ENCODE measurements at places on chromosomes 12 and 14.

- no peak for DNase-seq
Observed at GRCh38 chr14:21654215-21654614, 580 bp downstream of the OR4E2 start.

DNA sequence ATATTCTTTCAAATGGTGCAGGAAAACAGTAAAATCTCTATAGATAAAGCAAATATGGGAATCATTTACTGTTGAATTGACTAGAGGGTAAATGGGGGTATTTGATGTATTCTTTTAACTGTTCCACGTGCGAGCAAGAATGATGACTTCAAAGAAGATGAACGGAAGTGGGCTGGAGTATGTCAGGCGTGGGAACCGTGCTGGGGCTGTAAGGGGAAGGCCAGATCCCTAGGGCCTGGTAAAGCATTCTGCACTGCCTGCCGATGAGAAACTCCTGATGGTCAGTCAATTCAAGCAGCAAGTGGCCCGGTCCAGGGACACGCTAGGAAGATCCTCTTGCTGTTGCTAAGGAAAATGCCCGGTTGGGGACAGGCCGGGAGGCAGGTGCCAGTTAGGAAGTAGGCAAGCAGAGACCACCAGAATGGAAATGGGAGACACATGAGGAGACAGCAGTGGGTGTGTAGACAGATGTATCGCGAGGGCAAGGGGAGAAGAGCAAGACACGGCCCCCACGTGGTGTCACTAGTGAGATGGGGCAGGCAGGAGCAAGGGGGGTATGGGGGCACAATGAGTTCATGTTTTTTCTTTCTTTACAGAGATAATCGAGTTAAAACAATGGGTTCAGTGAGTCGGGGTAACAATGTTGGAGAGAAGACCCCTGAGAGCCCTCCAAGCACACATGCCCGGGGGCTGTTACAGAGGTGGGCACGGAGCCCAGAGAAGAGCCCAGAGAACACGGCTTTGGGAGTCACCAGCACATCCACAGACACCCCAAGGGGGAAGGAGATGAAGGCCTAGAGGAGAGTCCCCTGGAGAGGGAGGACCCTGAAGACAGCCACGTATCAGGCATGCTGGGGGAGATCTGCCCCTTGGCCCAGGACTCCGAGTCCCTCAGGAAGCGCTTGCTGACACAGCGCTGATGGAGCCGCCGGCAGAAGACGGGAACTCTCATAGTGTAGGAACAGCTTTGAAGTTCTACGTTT is 37.2 kb downstream of the FBXO21 start:
- DNase-seq: no peak

DNA sequence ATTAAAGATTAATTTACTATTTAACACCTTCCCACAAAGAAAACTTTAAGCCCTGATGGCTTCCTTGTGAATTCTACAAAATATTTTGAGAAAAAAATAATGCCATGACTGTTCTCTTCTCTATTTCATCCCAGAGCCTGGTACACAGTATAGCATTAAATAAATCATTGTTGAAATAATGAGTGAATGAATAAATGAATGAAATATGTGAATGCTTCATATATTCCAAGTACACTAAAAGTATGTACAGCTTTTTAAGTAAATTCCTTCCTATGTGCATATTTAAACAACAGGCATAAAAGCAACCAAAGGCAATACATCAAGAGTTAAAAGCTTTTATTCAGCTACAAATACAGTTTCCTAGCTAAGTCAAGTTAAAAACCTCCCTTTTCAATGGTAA is 144.9 kb upstream of the CCDC196 start:
- no peak for DNase-seq

GRCh38 chr12:25276199-25276937 is 25.6 kb upstream of the KRAS start:
- no peak for DNase-seq

GRCh38 chr14:89936654-89937185 is 17.8 kb downstream of the EFCAB11 start:
- no peak for DNase-seq

DNA sequence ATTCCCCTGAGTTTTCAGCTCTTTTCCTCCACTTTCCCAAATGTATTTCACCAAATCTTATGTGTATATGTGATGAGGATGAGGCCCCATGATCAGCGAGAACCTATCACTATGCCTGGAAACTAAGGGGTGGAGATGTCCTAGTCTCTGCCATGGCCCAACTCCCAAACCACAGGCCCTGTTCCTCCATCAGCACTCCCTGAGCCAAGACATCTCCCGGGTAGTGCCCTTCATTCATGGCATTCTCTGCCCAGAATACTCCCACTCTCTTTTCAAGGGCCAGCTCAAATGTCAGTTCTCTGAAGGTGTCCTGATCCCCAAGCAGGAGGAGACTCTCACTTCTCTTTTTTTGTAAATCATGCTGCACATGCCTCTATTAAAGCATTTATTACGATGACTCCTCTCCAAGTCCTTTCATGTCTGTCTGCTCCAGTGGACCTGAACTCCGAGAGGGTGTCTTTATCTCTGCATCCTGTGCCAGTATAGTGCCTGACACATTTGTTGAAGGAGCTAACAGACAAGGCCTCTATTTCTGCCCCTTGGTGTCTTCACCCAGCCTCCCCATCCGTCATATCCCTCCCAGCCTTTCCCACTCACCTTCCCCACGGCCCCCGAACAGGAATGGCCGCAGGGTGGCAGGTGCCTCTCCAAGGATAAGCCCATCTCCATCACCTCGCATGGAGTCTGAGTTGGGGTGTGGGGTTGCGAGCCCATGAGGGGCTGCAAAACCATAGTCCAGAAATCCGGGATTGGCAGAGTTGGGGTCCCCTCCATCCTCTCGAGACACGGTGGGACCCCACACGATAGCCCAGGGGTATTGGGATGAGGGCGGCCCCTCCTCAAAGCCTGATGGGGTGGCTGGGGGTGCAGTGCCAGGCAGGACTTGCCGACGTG is 3.7 kb downstream of the PIANP start:
- no peak for DNase-seq

GRCh38 chr12:43858096-43858495 is 22.2 kb downstream of the TMEM117 start:
- DNase-seq: no peak

GRCh38 chr12:16562921-16563320 is 43.0 kb downstream of the LMO3 start:
- no peak for DNase-seq

DNA sequence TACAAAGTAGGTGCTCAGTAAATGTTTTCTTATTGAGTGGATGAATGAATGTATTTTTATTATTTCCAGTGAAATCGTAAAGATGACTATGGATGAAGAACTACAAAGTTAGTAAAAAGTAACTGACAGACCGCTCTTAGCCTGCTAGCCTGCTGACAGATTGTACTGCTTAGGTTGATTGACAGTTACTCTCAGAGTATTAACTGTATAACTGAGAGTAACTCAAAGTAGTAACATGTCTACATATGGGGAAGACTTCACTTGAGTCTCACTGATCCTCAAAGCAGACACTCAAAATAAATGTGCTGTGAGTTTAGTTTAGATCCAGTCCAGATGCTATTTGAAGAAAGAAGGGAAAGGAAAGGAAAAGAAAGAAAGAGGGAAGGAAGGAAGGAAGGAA is 272.3 kb upstream of the AMIGO2 start:
- no peak for DNase-seq

- DNase-seq: peak; percentile 68
Observed at GRCh38 chr12:120229487-120230325, 28.8 kb upstream of the RPLP0 start.

GRCh38 chr12:47763481-47764346 is 5.0 kb upstream of the RAPGEF3 start:
- DNase-seq: no peak

GRCh38 chr12:12918781-12919389 is 27.5 kb downstream of the GPRC5A start:
- no peak for DNase-seq

DNA sequence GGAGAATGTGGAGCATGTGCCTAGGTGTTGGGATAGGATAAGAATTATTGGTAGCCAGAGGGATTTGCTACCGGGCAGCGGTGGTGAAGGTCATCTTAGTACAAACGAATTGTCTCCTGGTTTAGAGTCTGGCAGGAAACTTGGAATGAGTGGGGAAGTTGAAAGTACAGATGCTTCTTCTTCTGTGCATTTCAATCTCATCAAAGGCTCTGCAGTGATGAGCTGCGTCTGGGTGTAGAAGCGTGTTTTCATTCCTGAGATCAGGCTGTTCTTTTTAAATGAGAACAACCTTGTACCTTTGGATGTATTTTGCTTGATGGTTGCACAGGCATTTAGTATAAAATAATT is 2.1 kb downstream of the WNK1 start:
- DNase-seq: no peak

DNA sequence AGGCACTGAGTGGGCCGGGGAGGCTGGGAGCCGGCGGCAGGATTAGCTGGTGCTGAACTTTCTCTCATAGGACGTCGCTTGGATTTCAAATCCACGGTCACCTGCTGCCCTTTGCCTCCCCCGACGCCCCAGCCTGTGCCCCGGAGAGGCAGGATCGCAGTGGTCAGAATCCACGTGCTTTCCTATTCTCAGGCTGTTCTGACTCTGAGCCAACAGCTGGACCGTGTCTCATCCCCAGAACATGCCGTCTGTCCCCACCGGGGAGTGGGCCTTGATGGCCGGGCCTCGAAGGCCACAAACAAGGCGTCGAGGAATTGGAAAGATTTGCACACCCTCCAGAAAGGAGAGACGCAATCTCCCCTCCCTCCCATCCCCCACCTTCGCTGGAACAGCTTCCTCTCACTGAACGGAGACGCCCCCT is 18.5 kb upstream of the MLXIP start:
- no peak for DNase-seq

- no peak for DNase-seq
Observed at GRCh38 chr12:75480469-75480949, at the start of gene GLIPR1. Gene GLIPR1 (plus strand): TSS chr12:75480755. CDS start chr12:75480881, 126 bp downstream.

DNA sequence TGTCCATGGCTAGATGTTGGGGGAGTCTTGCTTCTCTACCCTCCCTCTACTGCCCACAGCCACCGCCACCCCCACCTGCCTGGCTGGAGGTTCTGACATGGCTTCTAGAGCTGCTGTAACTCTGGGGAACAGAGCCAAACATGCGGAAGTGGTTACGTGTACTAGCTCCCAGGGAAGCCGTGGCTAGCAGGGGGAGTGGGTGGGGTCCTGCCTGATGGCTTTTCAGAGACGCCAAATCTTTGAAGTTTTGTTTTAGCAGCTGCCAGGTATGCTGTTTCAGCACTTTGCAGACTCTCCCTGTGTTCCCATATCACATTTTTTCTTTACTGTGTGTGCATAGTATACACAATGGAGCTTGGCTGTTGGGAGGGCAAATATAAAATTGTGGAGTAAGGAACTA is 150.3 kb downstream of the TGFB3 start:
- no peak for DNase-seq

DNA sequence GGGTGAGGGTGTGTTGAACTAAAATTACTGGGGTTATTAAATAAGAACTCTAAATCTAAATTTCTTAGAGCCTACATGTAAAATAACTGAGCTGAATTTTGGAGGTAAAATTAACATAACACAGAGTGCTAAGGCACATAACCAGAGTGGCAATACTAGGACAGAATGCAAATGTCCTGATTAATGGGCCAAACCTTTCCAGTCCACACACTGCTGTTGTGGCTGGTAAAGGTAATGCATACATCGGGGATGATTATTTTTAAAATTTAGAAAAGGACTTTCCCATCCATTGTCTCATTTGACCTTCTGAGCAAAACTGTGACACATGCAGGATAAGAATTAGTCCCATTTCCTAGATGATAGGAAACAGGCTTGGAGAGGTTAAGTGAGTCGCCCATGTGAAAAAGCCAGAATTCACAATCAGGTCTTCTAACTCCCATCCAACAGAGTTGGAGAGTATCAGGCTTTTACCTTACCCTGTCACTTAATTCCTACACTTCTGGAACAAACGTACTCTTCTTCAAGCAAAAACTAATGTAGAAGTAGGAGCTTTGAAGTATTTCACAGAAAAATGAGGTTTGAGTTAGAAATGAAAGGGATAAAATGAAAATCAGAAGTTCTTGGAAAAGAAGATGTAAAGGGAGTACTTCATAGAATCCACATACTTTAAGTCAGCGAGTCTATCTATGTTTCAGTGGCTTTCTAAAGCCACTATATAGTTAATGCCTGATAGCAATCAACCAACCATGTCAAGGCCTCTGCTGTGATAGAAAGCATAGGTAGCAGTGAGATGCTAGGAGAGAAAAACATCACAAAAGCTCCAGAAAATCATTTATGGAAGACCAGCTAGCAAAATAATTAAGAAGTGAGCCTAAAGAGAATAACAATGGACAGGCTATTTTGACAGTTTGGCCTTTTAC is 334.9 kb upstream of the DIO2 start:
- DNase-seq: no peak

- no peak for DNase-seq
Observed at GRCh38 chr14:38964630-38965029, 138.4 kb downstream of the SEC23A start.

DNA sequence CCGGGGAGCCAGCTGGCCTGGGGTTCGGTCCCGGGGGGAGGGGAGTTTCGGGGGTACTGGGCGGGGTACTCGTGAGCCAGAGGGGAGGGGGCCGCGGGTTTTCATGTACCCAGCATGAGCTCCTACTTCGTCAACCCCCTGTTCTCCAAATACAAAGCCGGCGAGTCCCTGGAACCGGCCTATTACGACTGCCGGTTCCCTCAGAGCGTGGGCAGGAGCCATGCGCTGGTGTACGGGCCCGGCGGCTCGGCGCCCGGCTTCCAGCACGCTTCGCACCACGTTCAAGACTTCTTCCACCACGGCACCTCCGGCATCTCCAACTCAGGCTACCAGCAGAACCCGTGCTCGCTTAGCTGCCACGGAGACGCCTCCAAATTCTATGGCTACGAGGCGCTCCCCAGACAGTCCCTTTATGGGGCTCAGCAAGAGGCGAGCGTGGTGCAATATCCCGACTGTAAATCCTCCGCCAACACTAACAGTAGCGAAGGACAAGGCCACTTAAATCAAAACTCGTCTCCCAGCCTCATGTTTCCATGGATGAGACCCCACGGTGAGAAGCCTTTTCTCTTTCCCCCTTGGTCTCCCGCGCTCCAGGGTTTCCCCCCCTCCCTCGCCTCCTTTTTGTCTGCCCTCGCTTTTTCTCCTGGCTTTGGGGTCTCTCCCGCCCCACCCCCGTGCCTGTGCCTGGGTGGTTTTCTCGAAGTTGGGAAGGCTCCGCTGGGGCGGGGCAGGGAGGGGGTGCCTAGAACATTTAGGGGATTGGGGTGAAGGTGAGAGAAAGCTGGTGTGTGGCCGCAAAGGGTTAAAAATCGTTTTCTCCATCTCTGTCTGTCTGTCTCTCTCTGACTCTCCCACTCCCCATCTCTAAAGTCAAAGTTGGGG is 627 bp downstream of the HOXC8 start:
- no peak for DNase-seq

- no peak for DNase-seq
Observed at GRCh38 chr14:78524196-78524595, 354.0 kb downstream of the NRXN3 start.

DNA sequence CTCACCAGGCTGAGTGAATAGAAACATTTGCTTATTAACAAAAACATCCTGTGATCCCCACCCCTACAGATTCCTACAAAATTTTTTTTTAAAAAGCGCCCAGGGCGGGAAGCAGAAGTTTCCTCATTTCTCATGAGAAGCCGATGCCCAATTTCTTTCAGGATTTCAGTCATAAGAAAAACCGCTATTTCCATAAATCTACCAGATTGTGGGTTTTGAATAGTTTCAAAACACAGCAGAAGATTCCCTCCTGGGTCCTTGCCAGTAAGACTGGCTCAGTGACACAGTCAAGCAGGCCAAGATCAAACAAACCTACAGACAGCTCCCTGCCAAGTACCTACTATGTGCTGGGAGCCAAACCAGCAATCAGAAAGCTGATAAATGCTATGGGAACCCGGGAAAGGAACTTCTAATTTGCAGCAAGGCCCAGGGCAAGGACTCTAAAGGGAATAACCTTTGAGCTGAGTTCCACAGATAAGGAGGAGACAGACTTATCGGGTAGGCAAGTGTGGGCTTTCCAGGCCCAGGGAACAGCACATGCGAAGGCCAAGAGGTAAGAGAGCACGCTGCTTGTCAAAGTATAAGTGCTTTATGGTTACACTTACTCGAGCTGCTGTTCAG is 68.7 kb downstream of the CCDC88C start:
- DNase-seq: no peak

Measured in H9 (cell line).